ENCODE measurements at places on chromosomes 1 and 21.
A peak's percentile ranks its signal among the peaks of the same experiment; 100 is the strongest.

GRCh38 chr1:65420590-65421350, at the start of the genes LEPR and LEPROT:
Gene LEPR (plus strand): TSS chr1:65420668. CDS start chr1:65565566, 144,898 bp downstream.
Gene LEPROT (plus strand): TSS chr1:65420668. CDS start chr1:65420725, 57 bp downstream.
- peak; percentile 91 for DNase-seq

- no peak for DNase-seq
Measured at GRCh38 chr1:46767649-46768282, 31.1 kb upstream of the CYP4B1 start.

- no peak for DNase-seq
Measured at GRCh38 chr1:29392486-29393450, 156.4 kb downstream of the PTPRU start.

- no peak for DNase-seq
Measured at GRCh38 chr1:67169496-67169895, 3.2 kb downstream of the IL23R start.

GRCh38 chr1:248850124-248850523, 8.8 kb downstream of the ZNF692 start:
- no peak for DNase-seq

DNA sequence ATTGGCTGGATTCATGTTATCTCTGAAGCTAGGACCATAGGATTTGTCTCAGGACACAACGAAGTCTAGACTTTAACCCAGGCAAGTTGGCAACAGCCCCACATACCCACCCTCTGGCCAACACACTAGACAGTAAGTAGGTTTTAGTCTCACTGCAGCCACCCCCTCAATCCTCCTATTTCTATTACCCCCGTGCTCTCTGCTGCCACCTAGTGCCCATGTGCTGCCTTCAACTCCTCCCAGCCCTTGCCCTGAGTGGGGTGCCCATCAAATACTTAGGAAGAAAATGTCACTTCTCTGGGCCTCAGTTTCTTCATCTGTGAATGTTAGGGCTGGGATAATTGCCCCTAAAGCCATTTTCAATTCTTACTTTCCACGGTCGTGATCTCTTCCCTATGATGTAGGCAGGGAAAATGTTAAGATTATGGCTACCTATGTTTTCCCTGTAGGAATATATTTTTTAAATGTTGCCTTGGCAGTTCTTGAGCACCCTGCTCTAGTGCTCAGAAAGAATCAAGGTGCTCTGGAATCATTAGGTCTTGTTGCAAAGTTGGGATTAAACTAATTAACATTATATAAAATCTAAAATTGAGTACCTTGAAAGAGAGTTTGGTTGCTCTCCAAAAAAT, 213.0 kb downstream of the LMX1A start:
- DNase-seq: peak; percentile 6

DNA sequence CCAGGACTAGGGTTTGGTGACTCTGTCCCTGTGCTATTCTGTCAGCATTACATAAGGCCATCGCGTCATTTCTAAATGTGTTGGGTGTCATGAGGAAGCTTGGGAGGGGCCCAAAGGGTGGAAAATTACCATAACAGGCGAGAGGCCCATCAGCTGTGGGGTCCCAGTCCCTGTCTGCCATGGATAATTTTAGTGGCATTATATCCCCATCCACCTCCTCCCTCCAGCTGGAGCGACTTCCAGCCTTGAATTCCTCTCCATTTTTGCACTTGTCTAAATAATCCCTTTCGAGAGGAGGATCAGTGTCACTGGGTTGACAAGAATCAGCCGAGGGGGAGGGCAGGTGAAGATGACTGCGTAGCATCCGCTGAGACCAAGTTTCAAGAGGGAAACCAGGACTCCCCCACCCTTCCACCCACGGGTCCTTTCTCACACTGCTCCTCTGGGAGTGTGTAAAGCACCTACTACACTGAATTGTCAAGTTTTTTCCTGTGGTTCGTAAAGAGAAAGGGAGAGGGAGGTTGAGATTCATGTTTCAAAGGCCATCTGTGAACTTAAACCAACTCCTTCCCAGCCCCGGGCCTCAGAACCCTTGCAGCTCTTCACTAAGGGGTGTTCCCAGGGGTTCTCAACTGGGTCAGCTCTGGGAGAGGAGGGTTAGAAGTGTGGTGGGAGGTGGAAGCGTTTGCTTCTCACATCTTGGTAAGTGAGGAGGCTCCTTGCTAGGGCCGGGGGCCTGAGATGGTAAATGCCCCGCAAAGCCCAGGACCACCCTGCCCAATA, 29.2 kb downstream of the VASH2 start:
- no peak for DNase-seq

- no peak for DNase-seq
Measured at GRCh38 chr21:44458971-44459711, 3.8 kb downstream of the LRRC3 start.

GRCh38 chr1:30048905-30049304, 674.5 kb downstream of the MATN1 start:
- DNase-seq: no peak

DNA sequence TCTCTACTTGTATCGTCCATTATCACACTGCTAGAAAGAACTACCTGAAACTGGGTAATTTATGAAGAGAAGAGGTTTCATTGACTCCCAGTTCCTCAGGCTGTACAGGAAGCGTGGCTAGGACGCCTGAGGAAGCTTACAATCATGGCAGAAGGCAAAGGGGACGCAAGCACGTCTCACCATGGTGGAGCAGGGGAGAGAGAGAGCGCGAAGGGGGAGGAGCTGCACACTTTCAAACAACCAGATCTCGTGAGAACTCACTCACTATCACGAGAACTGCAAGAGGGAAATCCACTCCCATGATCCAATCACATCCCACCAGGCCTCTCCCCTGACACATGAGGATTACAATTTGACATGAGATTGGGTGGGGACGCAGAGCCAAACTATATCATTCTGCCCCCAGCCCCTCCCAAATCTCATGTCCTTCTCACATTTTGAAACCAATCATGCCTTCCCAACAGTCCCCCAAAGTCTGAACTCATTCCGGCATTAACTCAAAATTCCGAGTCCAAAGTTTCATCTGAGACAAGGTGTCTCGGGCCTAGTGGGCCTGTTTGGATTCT, 8.0 kb downstream of the MMEL1 start:
- no peak for DNase-seq

GRCh38 chr1:246454655-246455054, 52.4 kb downstream of the SMYD3 start:
- DNase-seq: no peak

- DNase-seq: no peak
Measured at GRCh38 chr1:9400425-9401079, 107.9 kb downstream of the SPSB1 start.

- no peak for DNase-seq
Measured at GRCh38 chr1:31843506-31843905, 27.7 kb upstream of the SPOCD1 start.

- no peak for DNase-seq
Measured at GRCh38 chr1:56535939-56536338, 43.4 kb downstream of the PLPP3 start.

DNA sequence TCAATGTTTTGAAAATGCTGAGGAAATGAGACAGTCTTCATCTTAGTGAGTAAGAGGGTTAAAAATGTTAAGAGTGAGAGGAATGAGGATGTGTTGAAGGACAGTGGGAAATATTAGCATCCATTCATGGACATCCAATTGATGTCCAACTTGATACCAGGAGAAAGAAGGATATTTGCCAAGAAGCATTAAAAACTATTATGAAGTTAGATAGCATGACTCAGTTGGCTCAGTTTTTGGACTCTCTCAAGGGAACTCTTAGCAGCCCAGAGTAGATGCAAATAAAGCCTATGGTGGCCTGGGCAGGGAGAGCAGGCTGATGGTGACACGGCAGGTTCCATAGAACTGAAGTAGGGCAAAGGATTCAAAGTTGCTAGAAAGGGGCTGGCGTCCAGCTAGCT, 171.0 kb downstream of the ZZZ3 start:
- no peak for DNase-seq

All from NCI-H1092 (cell line).